ENCODE measurements at places on chromosomes 2 and 18.

- DNase-seq, result no peak
Observed at GRCh38 chr18:68439642-68440041, 275.3 kb downstream of the TMX3 start.

DNA sequence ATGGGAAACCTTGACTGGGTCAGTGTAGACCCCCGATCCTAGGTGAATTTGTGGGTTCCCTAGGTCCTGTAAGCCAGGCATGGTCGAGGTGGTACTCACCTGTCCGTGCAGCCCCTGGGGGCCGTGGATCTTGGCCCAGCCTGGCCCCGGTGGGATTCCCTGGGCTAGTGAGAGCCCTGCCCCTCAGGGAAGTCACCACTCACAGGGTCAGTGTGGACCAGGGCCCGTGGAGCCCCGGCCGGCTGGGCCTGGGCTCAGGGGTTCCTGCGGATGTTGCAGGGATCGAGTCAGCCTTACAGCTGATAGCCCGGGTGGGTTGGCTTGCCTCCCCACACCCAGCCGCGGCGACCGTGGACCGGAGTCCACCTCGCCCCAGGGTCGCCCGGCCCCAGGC lies 528 bp downstream of the ATG9A start:
- DNase-seq, result no peak

DNA sequence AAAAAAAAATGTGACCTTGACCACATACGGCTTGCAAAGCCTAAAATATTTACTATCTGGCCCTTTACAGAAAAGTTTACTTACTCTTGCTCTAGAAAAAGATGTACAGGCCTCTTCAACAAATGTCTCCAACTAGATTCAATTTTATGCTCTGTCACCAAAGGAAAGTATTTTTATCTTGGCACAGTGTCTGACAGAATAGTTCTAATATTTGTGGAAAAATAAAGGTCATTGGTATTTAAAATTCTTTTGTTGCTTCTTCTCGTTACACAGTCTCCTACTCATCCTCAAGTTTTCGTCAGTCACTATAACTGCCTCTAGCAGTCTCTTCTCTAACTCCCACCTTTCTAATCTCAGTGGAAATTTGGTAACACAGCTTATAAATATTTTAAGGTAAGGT lies 1.4 kb downstream of the RBKS start:
- DNase-seq, result peak; percentile 79

- DNase-seq, result no peak
Observed at GRCh38 chr2:239936838-239937581, 88.1 kb downstream of the NDUFA10 start.

- DNase-seq, result peak; percentile 72
Observed at GRCh38 chr2:226660526-226660925, 139.1 kb downstream of the IRS1 start.

DNA sequence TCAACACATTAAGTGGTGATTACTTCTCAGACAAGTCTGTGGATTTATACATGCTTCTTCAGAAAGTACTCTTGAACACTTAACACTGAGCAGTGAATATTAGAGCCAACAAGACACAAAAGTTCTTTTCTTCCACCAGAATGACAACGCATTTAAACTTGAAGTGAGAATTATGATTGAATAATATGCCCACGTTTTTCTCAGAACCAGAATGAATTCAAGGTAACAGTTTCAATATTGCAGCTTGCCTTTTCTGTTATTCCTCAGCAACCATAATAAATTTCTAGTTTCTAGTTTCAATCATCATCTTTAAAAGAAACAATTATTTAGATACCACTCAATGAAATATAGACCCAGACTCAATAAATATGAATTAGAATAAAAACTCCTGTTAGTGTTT lies 547.0 kb downstream of the NUP35 start:
- DNase-seq, result no peak

DNA sequence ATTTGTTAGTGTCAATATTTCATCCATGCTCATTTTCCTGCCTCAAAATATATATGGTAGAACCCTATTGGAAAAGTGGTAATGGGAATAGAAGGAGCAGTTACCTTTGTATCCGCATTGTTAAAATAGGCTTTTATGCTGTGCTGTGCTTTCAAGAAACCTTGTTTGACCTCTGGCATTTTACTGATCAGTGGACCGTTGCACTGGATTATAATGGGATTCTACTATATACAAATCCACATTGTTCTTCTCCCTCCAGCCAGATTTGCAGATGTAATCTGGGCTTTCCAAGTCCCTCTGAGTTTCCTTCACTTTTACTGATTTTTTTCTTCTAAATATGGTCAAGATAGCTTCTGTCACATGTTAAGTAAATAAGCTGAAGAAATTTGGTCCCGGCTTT lies 23.3 kb upstream of the FAM237A start:
- DNase-seq, result no peak

DNA sequence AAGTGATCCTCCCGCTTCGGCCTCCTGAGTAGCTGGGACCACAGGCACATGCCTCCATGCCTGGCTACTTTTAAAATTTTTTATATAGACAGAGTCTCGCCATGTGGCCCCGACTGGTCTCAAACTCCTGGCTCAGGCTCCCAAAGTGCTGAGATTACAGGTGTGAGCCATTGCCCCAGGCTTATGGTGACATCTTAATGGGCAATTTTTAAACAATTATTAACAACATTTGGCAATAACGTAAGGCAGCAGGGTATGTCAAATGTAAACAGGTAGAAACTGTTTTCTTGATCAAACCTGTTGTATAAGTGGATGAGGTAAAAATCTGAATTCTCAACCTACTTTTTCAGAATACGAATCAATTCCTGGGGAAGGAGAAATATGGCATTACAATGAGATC lies 11.0 kb downstream of the FECH start:
- no peak for DNase-seq

DNA sequence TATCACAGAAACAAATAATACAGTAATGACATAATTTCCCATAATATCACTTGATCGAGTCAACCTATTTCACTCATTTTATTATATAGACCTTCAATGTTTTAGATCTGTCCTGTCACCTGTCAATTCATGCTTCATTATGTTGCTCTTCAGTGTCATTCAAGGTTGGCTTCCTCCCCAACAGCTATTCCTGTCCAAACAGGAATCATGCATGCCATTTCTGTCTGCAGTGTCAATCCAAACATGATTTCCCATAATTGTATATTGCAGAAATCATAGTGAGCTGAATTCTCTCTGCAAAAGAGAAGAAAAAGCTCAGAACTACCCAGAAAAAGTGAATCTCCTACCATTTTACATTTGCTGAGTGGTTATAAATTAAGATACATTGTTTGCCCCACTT lies 628.6 kb downstream of the NR4A2 start:
- DNase-seq, result no peak

DNA sequence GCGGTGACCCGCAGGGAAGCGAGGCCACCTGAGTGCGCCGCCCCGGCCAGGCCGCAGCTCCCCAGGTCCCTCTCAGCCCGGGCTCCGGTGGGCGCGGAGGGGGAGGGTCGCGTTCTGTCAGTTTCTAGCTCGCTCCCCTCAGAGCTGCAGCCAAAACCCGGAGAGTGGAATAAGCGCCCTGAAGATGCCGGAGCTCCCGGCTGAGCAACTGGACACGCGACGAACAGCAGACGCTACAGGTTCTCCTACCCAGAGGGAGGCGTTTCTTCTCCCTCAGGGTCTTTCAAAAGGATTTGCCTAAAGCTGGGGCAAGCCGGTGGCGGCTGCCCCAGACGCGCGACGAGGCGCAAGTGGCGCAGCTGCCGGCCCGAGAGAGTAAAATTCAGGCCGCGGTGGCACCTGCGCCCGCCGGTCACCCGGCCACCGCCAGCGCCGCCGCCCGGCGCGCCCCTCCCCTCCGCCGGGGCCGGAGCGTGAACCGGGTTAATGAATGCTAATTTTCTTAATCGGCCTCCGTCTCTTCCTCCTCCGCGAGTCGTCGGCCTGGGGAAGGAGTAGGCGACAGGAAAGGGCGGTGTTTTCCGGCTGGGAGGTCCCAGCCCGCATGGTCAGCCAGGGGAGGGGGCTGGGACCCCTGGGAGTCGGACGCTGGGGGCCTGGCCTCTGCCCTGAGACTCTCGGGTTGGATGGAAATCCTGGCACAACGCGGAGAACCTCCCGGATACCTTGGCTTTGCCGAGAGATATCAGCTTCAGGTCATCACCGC lies 845 bp upstream of the CDC42EP3 start:
- DNase-seq, result peak; percentile 95

DNA sequence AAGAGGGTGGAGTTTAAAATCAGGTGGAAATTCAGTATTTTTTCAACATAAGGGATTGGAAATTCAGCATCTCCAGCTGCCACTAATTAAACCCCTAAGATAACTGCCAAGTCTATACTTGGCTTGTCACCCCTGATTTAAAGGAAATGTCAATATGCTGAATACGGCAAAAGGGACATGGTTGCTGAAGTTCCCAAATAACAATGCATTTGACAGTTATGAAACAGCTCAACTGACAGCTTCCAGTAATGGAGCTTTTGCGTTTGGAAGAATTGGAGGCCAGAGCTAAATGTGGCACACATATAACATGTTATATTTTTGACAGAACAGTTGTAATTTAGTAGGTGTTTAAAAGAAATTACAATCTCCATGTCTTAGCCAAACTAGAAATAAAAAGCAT lies 1867.9 kb upstream of the LRRTM1 start:
- no peak for DNase-seq

DNA sequence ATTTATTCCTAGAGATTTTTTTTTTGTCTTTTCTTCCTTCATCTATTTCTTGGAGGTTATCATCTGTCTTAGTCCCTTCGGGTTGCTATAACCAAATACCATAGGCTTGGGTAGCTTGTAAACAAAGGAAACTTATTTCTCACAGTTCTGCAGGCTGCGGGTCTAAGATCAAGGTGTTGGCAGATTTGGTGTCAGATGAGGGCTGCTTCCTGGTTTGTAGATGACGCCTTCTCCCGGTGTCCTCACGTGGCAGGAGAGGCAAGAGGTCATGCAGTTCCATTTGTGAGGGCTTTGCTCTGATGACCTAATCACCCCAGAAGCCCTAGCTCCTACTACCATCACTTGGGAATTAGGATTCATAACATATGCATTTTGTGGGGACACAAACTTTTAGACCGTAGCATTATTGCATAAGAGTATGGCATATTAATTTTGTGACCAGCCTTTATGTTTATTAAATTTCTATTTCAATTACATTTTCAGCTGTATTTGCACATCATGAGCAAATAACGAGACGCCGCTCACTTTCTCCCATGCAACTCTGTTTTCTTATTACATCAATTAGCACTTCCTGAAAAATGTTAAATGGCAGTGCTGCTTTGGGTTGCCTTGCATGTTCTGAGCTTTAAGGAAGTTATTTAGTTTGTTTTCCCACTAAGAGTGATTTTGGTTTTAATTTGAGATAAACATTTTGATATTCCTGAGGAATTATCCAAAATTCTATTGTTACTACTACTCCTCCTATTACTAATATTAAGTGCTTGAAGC lies 246.4 kb upstream of the HDAC4 start:
- no peak for DNase-seq

DNA sequence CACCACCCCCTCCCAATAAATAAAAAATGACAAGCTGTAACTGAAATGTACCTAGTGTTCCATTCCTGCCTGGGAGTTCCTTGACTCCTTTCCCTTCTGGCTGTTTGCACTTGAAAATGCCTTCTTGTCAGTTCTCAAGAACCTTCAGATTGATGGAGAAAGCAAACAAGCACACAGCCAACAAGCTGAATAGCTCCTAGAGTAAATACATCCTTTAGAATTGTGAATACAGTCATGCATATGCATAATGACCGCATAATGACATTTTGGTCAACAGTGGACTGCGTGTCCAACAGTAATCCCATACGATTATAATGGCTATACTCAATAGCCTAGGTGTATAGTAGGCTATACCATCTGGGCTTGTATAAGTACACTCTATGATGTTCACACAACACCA lies 97.0 kb downstream of the LYPD6 start:
- no peak for DNase-seq

DNA sequence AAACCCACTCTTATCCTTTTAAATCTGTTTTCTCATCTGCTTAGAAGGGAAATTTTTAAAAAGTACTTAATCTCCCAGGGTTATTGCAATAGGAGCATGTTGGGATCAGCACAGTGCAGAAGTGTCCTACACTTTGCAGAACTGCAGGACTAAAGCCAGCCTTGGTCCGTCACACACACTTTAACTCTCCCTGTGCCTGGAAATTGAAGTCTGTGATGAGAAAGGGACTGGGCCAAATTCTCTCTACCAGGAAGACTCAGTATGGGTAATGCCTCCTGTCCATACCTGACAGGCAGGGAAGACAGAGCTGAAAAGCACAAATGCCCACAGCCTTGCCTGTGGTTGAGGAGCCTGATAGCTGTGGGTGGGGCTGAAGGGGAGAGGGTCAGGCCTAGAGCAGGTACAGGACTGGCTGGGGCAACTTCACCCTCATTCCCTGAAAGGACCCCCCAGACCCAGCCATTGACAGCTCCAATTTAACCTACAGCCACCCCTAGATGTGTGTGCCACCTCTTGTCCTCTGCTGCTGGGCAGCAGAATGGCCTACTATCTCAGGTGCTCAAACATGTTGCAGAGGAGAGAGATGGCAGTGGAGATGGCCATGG lies 377.2 kb upstream of the KLHL29 start:
- DNase-seq, result no peak

DNA sequence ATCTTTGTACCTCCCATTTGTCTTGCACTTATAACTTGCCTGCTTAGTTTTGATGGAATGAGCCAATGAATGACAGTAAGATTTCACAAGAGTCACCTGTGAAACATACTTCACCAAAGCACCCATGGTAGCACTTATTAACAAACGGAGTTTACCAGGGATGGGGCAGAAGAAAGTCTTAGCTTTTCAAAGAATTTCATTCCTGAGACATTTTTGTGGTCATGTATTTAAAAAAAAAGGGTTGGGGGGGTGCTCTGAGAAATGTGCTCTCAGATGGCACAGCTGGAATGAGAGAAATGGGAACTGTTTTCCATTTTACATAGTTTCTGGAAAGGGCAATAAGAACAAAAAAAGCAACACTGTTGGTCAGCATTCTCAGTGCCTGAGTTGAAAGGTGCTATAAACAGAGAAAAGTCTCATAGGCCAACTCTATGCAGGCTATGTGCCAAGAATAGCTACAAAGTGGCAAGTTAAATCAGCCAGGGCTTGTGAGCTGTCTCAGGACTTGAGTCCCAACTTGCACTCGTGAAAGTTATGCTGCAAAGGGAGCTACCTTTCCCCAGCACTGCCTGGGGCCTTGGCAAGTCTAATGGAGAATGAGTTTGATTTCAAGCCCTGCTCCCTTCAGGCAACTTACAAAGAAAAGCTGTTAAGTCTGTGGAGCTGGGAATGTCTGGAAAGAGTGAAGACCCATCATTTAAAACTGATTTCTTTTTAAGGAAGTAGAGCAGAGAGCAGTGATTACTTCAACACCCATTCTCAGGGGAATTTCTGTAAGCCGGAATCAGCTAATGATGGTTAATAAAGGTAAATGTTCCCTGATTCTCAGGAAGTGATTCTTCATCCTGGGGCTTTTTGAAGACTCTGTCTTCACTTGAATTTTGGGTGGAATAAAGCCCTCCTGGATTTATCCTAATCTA lies 170.6 kb downstream of the SLC8A1 start:
- peak; percentile 91 for DNase-seq

- DNase-seq, result no peak
Observed at GRCh38 chr18:46574000-46574742, 82.8 kb downstream of the LOXHD1 start.

DNA sequence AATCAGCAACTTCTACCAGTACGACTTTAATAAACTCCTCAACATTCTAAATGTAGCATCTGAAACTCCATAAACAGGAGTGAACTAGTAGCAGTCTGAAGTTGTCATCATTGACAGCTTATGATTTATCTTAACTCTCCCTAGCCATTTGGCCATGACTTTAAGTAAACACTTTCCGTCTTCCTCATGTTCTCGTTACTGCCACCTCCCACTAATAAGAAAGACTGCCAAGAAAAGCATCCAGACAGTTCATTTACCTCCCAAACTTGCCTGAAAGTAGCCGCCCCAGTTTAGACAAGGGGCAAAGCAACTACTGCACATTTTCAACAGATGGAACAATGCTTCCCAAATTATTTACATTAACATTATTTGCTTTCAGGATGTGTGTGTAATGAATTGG lies 287.5 kb downstream of the OSR1 start:
- no peak for DNase-seq
